ENCODE measurements at places on chromosomes 7 and 10.

DNA sequence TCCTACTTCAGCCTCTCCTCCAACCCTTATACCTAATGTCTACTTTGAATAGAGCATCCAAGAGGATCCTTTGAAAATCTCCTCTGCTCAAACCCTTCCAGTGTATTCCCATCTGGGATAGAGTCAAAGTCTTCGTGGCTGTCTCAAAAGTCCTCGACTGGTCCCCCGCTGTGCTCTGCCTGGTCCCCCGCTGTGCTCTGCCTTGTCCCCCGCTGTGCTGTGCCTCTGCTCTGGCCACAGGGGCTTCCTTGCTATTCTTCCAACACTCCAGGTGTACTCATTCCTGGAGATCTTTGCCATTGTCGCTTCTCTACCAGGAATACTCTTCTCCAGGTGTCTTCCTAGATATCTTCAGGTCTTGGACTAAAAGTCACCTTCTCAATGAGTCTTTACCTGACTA lies 36.1 kb upstream of the COMMD3 start:
- DNase-seq, result no peak

- DNase-seq, result no peak
These were observed 2.4 kb downstream of the TMEM72 start for GRCh38 chr10:44913350-44914081.

DNA sequence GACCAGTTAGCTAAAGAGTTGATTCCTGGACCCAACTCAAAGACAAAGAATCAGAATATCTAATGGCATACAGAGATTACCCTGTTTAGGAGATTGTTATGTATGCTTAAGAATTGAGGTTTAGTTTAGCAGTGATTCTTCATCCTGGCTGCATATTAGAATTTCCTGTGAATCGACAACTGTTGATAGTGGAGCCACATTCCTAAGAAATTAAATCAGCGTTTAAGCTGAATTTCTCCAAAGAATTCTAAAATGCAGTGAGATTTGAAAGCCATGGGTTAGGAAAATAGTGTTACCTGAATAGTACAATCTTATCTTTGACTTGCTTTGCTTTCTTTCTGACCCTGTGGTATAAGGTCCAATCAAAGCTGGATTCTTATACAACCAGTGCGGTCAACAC lies 16.4 kb upstream of the FERD3L start:
- DNase-seq, result no peak

DNA sequence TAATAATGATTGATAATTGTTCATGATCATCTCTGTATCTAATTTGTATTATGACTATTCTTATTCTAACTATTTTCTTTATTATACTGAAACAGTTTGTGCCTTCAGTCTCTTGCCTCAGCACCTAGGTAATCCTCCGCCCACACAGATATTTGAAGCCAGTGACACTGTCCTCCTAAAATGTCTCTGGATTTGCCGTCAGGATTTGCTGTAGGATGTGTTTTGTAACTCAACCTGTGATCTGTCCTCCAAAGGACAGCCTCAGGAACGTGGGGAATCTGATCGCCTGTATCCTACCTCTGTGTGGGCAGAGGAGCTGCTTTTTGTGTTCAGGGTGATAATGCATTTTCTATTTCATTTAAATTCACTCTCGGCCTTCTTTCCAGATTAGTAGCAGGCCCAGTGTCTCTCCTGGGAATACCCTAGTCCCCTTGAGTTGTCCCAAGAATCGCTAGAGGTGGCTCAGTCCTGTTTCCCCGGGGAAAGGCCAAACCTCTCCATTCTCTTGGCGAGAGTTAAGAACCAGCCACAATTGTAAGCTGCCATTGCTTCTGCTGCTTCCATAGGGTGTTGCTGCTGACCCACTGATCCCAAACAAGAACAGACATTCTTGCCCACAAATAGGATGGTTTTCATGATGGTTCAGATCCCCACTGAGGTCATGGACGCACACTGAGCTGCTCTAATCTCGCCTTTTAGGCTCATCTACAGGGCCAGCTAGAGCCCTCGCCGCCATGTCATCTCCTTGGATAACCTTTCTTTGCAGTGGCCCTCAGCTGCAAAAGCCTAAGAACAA lies 136.2 kb upstream of the KCNMA1 start:
- no peak for DNase-seq

- DNase-seq, result no peak
These were observed 115.4 kb downstream of the TEX36 start for GRCh38 chr10:125567529-125567928.

- DNase-seq, result no peak
These were observed 74.1 kb downstream of the ZMYND11 start for GRCh38 chr10:209357-209756.

- no peak for DNase-seq
These were observed 23.3 kb downstream of the NEUROG3 start for GRCh38 chr10:69549959-69550358.

DNA sequence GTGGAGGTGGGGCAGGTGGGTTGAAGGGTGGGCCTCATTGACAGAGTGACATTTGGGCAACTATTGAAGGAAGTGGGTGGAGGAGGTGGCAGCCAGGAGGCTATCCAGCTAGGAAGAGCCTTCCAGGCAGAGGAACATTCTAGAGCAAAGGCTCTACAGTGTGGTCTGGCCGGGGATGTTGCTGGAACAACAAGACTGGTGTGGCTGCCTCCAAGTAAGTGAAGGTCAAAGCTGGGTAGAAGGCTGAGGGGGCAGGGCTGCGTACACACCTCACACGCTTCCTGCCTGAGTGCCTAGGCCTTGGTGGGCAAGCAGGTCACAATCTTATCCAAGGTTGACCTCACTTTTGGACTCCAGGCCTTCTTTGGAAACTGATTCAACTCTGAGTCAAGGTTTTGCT lies 6.6 kb downstream of the CPA1 start:
- DNase-seq, result no peak

- DNase-seq, result no peak
These were observed 122.1 kb downstream of the LRMDA start for GRCh38 chr10:75553550-75553949.

GRCh38 chr10:21927631-21928353 lies 75.7 kb downstream of the DNAJC1 start:
- DNase-seq, result no peak
